Vagina (tissue), 2 donors: ENCODE measurements at places on chromosomes 12 and 14.

- no peak for DNase-seq
Measured at GRCh38 chr14:68543516-68543915, 249.4 kb downstream of the ZFP36L1 start.

DNA sequence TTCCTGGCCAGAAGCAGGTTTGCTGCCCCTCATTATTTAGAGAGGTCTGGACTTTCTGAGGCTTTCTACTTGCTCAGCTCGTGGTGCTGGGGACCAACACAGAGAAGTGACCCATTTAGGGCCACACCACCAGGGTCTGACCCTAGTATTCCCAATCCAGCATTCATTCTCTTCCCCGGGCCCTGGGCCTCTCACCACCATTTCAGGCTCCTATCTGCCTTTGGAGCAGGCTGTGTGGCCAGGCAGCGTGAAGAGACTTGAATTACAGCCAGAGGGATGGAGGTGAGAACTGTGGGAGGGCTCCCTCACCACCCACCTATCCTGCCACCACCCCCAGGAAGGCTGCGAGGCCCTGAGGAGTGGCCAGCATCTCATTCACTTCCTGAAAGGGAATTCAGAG lies 24.6 kb downstream of the FAM222A start:
- no peak for DNase-seq

- DNase-seq, result no peak
Measured at GRCh38 chr12:17132336-17132735, 526.4 kb upstream of the LMO3 start.

DNA sequence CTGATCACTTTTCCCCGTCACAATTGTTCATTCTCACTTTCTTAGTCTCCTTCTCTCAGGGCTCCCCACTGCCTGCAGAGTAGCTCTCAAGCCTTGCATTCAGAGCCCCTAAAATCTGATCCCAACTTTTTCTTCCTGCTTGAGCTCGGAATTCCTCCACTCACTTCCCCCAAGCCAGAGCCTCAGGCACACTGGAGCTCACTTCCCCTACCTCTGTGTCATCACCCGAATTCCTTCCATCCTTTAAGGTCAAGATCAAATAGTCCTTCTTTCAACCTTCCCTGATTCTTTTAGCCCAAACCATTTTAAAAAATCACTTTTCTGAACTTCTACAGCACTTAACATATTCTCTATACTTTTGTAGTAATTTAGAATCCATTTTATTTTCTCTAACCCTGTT lies 34.1 kb upstream of the ATP23 start:
- no peak for DNase-seq

- DNase-seq, result no peak
Measured at GRCh38 chr12:95630496-95630895, 79.2 kb upstream of the USP44 start.

GRCh38 chr12:75360920-75361319 lies 26.4 kb downstream of the GLIPR1L1 start:
- no peak for DNase-seq

DNA sequence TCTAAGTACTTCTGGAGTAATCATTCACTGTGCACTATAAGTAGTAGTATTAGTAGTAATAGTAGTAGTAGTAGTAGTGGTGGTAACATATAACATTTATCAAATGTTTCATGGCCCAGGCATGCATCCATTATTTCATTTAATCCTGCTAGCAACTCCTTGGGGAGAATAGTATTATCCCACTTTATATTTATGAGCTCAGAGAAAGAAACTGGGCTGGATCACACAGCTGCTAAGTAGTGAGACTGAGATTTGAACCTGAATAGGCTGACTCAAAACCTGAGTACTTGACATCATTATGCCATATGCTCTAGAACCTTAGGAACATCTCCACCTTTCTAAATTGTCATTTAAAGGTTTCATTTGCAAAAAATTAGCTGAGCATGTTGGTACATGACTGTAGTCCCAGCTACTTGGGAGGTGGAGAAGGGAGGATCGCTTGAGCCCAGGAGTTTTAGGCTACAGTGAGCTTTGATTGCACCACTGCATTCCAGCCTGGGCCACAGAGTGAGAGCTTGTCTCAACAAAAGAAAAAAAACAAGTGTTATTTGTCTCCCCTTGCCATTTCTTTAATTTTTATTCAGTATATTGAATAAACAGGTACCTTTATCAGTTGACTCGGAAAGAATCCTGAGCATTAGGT lies 11.4 kb upstream of the NID2 start:
- no peak for DNase-seq

DNA sequence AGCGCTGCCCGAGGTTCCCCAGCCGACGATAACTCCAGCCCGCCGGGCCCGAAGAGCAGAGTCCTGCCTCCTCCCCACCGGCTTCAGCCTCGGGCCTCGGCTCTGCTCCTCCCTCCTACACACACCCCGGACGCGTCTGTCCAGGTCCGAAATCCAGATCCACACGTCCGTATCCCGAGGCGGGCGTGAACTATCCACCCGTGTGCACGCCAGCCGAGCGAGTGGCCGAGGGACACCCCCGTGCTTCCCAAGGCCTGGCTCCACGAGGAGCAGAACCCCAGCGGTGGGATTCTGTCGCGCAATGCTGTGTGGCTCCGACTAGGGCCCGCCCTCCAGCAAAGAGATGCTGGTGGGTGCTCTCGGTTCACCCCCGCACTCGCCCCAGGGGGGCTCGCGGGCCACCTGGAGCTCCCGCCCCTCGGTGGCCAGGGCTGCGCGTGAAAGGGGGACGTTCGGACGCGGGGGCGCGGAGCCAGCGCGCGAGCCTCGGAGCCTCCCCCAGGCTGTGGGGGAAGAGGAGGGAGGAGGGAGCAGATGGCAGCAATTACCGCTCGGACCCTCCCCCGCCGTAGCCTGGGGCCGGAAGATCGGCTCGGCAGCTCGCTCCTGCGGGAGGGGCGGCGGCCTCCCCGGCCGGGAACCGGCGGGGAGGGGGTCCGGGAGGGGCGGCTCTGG lies 18.9 kb upstream of the ANKRD33 start:
- no peak for DNase-seq

GRCh38 chr14:91273885-91274273 lies 29.4 kb upstream of the GPR68 start:
- no peak for DNase-seq

DNA sequence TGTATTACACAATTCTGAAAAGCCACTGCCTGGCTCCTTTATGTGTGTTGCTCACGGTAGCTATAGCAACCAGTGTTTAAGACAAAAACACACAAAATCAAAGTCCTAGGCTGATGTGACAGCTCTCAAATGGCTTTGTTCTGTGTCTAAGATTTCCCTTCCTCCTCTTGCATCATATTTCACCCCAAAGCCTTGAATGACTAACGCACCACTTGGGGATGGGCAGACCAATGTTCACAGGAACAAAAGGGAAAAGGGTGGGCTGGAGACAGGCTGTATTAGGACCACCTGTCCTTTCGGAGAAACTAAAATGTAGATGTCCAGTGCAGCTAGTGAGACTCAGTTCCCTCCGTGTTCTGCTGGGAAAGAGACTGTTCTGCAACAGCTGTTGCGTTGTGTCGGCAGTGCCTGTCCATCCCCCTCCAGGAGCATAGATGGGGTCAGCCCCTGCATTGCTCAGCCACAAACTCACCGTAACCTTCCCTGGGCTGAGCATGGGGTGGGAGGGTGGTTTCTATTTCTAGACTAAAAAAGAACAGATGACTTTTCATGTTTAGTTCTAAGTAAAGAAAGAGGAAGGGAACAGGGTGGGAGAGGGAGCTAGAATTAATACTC lies 26.8 kb upstream of the DAAM1 start:
- DNase-seq, result no peak

- DNase-seq, result no peak
Measured at GRCh38 chr12:121295746-121296617, 527 bp downstream of the CAMKK2 start.
